Activated CD8-positive, alpha-beta memory T cell treated with anti-CD3 and anti-CD28 coated beads, Interleukin-2, amount 50 U/mL, for 48 hours (primary cell): ENCODE measurements at places on chromosomes 5 and 9.
A peak's percentile ranks its signal among the peaks of the same experiment; 100 is the strongest.

- DNase-seq, result no peak
Observed at GRCh38 chr5:89930591-89931392, 478.8 kb downstream of the CETN3 start.

DNA sequence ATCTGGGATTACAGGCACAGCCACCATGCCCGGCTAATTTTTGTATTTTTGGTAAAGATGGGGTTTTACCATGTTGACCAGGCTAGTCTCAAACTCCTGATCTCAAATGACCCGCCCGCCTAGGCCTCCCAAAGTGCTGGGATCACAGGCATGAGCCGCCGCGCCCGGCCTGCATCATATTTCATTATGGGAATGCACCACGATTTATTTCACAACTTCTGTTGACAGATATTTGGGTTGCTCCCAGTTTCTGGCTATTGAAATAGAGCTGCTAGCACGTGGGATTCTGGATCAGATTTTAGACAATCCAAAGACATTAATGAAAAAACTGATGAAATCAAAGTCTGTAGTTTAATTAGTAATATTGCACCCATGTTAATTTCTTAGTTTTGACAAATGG, 48.4 kb upstream of the FUBP3 start:
- DNase-seq, result no peak

DNA sequence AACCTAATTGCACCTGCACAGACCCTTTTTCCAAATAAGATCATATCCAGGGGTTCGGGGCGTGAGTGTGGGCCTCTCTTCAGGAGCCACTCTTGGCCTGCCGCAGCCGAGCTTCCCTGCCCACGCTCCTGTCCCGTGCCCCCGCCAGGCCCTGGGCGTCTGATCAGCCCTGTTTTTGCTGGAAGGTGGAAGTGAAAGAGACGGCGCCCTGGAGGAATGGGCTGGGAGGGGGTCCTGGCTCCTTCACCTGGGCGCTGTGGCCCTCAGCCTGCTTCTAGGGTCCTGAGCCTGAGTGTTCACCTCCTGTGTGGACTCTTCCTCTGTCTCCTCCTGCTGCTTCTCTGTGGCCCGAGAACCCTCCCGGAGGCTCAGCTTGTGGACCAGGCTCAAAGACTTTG, 11.2 kb upstream of the COL5A1 start:
- DNase-seq, result no peak

DNA sequence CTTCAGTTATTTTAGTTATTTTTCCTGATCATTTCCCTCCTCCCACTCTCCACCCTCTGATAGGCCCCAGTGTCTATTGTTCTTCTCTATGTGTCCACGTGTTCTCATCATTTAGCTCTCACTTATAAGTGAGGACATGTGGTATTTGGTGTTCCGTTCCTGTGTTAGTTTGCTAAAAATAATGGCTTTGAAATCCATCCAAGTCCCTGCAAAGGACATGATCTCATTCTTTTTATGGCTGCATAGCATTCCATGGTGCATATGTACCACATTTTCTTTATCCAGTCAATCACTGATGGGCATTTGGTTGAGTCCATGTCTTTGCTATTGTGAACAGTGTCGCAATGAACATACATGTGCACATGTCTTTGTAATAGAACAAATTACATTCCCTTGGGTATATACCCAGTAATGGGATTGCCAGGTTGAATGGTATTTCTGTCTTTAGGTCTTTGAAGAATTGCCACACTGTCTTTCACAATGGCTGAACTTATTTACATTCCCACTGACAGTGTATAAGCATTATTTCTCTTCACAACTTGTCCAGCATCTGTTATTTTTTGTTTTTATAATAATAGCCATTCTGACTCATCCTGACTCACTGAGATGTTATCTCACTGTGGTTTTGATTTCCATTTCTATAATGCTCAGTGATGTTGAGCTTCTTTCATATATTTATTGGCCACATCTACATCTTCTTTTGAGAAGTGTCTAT, 17.2 kb upstream of the DIRAS2 start:
- no peak for DNase-seq

GRCh38 chr9:91491624-91492023, 68.0 kb upstream of the NFIL3 start:
- DNase-seq, result no peak

GRCh38 chr9:91421971-91422757, 1.5 kb downstream of the NFIL3 start:
- DNase-seq, result no peak

DNA sequence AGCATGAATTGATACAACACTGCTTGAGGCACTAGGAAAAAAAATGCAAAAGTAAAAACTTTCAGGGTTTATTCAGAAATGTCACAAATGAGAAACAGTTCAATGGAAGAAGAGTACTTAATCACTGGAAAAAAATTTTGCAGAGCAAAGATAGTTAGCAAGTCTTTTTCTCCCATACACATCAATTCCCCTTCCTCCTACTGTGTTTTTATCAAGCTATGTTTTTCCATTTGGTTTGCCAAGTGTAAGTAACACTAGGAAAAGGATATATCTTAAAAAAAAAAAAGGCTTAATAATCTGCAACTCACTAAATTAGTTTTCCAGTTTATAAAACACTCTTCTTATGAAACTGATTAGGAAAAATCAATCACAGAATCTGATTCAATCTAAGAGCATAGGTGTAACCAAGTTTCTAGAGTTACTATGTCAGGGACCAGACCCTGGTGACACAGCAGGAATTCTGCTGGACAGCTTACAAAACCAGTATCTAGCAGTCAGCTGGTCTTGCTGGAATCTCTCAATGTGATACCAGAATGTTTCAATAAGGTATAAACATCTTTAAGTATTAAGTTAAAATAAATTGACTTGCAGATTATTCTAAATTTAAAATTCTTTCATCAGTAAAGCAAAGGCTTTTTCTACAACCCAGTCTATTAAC, 34.7 kb downstream of the RNF145 start:
- DNase-seq, result no peak

- no peak for DNase-seq
Observed at GRCh38 chr5:172797771-172798191, 26.8 kb upstream of the DUSP1 start.

DNA sequence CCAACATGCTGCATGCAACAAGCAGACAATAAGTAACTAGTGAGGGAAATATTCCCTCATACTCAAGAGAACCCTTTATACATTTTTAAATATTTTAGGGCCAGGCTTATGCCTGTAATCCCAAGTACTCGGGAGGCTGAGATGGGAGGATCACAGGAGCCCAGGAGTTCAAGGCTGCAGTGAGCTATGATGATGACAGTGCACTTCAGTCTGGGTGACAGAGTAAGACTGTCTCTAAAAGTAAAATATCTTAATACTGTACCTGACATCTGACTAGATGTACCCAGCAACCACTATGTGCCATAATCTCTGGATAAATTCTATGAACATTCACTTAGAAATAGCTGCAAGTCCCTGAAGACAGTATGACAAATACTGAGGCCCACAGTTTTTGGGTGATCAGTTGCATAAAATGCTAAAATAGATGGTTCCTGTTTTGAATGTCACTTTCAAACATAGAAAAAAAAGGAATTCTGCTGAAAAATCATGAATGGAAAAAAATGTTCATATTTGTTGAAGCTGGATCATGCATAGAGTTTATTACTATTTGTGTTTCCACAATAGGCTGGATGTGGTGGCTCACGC, 2.0 kb upstream of the C5orf15 start:
- no peak for DNase-seq

- no peak for DNase-seq
Observed at GRCh38 chr5:132277256-132277655, 16.9 kb upstream of the SLC22A4 start.

- DNase-seq, result no peak
Observed at GRCh38 chr9:96559339-96559943, 60.2 kb downstream of the CDC14B start.

GRCh38 chr9:6215562-6215961, at the start of gene IL33:
Gene IL33 (plus strand): TSS chr9:6215807. CDS start chr9:6241695, 25,888 bp downstream.
- no peak for DNase-seq

DNA sequence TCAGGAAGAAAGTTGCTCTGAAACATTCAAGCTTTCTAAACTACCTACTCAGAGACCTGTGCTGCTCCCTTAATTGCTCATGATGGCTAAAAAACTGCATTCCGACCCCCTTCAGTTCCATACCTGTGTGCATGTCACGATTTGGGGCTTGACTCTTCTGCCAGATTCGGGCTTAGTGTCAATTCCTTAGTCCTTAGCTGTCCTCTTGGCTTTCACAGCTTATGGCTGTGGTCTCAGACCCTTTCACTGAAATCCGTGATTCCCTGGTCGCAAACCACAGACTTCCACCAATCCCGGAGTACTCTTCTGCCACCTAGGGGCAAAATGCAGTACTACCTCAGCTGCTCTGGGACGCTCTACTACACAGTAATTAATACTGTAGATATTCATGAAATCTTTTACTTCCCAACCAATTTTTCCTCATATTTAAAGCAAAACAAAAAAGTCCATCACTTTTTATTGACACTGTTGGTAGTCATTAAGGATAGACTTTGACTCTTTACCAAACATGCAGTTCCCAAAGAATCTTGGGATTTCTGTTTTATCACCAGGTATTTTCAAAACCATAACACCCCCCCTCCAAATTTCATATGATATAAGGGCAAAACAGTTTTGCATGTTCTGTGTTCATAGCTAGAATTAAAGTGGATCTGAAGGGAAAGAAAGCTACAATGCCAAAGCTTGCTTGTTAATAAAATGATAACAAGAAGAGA, 617.4 kb downstream of the SLCO4C1 start:
- peak; percentile 66 for DNase-seq

DNA sequence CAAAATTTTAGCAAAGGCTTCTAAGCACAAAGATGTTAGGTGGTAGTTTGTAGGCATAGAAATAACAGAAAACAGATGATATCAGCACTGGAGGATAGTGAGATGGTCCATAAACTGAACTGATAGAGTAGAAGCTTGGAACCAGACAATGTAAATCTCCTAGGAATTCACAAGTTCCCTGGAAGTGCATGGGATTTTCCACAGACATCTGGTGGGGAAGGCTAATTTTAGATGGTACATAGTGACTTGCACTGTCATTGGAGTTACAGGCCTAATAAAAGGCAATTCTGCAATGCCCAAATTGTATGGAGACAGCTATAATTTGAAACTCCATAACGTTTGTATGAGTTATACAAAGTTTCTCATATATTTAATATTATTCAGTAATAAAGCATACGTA, 653.0 kb upstream of the MEF2C start:
- no peak for DNase-seq

GRCh38 chr9:131732061-131732526, 7.8 kb downstream of the RAPGEF1 start:
- DNase-seq, result no peak

DNA sequence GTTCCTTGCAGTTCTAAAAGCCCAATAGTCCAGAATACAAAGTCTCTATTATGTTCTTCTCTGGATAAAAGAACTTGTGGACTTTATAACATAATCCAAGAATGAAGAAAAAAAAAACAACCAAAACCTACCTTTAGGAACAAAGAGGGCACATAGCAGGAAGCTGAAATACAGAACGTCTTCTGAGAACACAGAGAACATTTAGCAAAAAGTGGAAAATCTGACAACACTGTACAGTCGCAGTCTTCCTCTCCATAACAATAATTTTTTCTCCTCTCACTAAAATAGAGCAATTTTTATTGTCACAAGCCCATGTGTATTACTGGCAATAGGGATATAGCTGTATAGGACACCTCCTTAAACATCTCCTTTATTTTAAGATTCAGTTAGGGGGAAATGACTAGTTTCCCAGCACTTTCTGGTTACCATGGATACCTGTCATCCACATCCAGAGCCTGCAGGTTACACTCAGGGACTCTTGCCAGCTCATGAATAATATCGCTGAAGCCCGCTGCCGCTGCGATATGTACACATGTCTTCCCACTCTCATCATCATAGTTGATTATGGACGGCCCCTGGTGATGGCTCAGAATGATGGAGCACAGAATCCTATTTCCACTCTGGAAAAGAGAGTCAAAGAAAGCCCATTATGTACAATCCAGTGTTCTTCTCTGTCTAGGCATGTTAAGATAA, 106.5 kb downstream of the ANKRD55 start:
- no peak for DNase-seq

DNA sequence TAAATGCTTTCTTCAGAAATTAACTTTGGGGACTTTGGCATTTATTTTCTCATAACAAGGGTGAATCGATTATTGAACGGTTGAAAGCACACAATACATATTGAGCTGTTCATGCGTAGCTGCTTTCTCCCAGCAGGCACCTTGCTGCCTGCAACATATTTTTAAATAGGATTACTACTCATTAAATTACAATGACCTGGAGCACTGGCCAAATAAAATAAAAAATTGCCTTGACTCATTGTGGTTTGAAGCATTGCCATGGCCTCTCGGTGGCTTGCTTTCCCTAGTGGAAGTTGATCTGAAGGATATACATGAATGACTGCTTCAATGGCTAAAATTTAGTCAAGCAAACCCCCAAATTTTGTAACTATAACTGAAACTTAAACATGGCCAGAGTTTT, 181.6 kb upstream of the NUDT12 start:
- DNase-seq, result no peak

DNA sequence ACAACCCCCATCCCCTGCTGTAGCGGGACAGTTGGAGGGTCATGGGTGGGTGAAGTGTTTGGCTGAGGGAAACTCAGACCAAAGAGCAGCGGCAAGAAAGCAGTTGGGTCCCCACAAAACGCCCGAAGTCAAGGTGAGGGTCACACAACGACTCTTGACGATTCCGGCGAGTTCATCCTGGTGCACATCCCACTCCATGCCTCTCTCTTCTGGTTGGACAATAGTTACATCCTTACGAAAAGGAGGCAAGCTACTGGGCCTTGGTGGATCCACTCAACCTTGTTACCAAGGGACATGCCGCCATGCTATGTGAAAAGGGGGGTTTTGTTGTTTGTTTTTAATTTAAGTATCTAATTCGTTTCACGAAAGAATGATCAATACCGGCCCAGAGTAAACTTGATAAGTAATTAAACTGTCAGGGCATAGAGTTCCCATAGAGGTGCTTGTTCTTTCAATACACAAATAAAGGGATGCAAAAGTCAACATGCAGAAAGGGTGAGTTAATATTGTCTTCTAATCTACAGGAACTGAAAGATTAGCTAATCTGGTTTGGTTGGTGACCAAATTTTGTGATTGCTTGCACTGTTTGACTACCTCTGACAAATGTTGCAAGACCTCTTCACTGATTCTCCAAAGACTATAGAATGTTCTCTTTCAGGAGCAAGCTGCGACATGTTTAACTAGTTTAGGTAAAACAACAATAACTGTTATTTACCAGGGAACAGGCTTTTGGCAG, 732 bp upstream of the SMIM15 start:
- no peak for DNase-seq

DNA sequence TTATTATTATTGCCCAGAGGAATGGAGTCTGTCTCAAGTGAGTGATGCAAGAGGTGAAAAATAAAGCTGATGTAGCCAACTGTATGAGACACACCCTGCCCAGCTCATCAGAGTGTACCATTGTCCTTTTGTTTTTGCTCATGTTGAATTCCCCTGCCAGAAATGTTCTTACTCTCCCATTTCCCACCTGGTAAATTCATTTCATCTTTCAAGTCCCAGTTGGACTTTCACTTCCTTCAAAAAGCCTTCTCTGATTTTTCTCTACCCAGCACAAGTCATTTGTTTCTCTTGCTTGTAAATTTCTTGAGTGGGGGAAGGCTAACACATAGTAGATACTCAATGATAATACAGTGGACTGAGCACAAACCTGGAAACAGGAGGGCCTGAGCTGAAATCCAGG, 394.5 kb upstream of the ZNF462 start:
- no peak for DNase-seq
